ENCODE measurements at places on chromosomes 12 and 14.

GRCh38 chr12:25796523-25797000 lies 161.9 kb upstream of the RASSF8 start:
- DNase-seq: no peak

GRCh38 chr14:56524971-56525677 lies 54.5 kb upstream of the TMEM260 start:
- DNase-seq: no peak

DNA sequence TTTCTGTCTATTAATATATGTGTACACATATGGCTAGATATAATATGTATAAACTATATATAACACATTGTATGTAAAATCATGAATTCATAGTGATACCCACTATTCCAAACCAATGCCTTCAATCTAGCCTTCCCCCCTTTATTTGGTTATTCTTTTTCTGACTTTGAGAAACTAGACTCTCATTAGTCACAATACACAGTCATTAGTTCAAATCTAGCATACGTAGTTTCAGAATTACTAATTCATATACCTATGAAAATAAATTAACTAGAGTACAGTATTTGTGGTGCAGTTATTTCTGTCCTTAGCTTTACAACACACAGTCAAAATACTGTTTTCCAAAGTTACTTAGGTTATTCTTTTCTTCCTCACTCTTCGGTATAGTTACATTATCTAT lies 268.2 kb downstream of the DPF3 start:
- DNase-seq: no peak

DNA sequence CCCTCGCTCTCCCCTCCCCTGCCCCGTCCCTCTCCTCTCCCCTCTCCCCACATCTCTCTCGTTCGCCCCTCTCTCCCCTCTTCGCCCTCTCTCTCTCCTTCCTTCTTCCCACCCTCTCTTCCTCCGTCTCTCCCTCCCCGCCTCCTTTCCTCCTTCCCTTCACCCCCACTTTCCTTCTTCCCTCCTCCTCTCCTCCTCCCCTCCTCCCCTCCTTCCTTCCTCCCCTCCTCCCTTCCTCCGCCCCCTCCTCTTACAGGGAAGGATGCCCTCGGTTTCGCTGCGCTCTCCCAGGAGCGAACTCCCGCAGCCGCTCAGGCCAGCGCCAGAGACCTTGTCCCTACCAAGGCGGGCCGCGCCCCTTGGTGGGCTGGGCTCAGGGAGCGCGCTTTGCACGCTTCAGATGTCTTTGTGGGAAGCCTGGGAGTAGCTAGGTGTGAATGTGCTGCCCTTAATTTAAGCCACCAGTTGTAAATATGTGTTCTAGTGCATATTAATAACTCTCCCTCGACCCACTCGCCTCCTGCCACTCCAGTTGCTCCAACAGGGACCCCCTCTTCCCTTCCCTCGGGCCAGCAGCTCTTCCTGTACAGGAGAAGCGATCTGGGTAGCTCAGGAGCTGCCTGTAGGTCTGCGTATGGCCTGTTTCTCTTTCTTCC lies 13.3 kb upstream of the MAP3K9 start:
- no peak for DNase-seq

DNA sequence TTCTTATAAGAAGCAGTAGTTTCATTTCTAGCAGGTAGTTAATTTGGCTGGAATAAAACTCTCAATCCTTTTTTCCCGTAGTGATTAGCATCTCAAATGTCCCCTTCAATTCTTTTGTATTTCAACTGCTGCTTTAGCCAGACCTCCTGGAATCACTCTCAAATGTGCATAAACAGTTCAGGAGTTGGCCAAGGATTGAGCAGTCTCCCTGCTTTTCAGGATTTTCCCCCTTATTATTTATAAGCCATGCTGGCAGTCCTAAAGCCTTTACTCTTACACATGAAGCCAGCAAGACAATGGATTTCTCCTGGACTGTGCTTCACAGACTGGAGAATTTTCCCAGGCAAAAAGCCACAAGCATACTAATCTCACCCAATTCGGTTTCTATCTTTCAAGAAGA lies 950.1 kb downstream of the VRK1 start:
- DNase-seq: no peak

DNA sequence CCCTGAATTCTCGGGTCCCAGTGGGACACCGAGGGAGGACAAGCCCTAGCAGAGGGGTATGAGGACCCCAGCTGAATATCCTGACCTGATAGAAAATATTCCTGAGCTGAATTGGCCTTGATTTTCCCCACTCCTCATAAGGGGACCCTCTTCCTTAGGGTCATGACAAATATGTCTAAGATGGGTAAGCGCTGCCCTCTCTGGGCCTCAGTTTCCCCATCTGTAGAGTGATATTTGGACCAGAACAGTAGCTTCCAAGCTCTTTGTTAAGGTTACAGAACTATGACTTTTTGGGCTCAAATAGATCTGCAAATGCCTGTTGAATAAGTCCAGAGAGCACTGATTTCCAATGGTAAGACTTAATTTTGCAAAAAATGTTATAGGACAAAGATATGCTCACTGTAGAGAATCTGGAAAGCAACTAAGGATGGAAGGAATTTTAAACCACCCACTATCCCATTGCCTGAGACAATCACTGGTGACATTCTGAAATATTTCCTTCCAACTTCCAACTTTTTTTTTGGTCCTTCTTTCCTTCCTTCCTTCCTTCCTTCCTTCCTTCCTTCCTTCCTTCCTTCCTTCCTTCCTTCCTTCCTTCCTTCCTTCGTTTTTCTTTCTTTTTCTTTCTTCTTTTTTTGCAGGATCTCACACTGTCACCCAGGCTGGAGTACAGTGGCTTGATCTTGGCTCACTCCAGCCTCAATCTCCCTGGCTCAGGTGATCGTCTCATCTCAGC lies 32.0 kb downstream of the MYL2 start:
- no peak for DNase-seq

DNA sequence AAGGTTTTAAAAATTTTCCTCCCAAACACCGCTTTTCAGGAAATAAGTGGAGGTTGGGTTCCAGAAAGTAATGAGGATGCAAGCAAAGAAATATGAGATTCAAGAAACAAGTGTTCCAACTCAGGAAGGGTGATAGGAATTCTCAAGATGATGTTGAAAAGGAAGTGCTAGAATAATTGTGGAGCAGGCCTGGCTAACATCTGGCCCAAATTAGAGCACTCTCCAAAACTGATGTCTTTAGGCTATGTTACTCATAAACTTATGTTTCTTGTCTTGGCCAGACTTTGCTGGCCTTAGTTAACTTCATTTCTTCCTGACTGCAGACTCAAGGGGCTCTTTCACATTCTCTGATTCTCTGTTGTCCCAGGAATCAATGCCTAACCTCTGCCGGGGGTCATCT lies 116.3 kb downstream of the TMTC3 start:
- no peak for DNase-seq

- no peak for DNase-seq
Observed at GRCh38 chr12:83113945-83114344, 427.2 kb downstream of the TMTC2 start.

GRCh38 chr14:77561881-77562280 lies 54.6 kb downstream of the SPTLC2 start:
- no peak for DNase-seq

DNA sequence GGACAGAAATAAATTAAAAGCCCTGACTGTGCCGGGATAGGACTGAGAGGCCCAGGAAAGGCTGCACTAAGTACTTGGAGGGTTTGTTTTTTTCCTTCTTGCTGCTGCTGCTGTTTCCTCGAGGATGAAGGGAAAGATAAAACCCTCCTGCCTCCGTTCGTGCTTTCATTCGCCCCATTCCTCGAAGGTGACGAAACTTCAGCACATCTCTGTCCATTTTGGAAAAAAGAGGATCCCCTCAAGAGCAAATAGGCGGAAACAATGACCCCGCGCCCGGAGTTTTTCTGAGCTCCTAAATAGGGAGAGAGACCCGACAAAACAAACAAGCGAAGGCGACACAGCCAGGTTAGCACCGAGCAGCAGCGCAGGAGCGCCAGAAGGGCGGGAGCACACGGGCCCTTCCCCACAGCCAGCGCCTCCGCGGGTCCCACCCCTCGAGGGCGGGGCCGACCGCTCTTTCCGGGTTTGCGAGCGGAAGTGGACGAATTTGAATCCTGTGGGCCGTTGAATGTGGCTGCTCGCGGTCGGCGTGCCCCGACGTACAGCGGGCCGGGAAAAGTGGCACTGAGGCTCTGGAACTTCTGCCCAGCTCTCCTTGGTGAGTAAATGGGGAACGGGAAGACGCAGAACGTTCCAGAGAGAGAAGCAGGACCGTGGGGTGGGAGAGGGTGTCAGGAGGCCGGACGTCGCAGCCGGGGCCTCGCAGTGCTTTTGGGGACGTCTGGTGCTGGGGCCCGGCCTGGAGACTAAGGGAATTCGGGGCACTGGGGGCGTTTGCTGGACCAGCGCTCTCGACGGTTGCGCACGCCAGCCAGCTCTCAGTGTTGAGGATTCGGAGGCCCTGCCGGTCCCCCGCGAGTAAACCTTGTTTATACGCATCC lies at the start of gene G2E3:
Gene G2E3, plus strand, starts transcription at position 484 of the 881 bp plus-strand sequence. CDS start 21,922 bp downstream, outside the sequence.
- DNase-seq: peak; percentile 90

DNA sequence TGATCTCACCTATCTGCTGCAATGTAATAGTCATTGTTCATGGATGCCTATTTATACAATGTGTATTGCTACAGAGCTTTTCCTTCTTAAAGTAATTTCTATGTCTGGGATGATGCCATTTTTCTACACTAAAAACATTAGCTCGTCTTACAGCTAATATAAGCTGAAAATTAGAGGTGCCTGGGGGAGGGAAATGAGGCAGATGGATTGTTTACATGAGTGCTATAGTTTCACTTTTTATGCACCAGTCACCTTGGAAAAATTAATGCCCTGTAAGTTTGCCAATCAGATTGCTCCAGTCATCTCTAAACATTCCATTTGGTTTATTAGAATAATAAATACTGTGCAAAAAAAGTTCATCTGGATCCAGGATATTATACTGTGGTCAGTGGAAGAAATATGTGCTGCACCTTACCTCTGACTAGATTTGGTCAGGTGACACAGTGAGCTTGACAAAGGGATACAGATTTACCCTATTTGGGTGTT lies 436.2 kb downstream of the RAD51B start:
- no peak for DNase-seq

GRCh38 chr12:89260841-89261637 lies 91.3 kb downstream of the DUSP6 start:
- DNase-seq: no peak

- no peak for DNase-seq
Observed at GRCh38 chr14:68191567-68192321, 372.2 kb downstream of the RAD51B start.

- no peak for DNase-seq
Observed at GRCh38 chr12:95505039-95505438, 31.1 kb downstream of the METAP2 start.

- DNase-seq: no peak
Observed at GRCh38 chr12:10636611-10637010, 23.2 kb upstream of the MAGOHB start.

- DNase-seq: no peak
Observed at GRCh38 chr14:89675590-89675989, 258.6 kb upstream of the FOXN3 start.

DNA sequence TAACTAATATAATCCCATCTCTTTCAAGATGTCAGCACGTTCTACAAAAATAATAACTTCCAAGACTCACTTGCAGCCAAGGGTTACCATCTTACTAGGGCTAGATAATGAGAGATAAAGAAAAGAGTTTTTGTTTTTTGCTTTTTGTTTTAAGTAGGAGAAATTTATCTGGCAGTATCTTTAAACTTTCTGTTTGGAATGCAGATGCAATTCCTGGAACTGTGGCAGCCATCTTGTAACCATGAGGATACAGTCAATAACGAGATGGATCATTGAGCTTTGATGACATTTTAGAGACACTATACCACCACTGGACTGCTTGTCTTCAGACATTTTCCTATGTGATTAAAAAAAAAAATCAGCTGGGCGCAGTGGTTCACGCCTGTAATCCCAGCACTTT lies 171.2 kb upstream of the ARID2 start:
- DNase-seq: no peak

GRCh38 chr12:52942066-52942900 lies 6.6 kb upstream of the KRT18 start:
- no peak for DNase-seq

GRCh38 chr12:77696183-77696582 lies 134.5 kb upstream of the NAV3 start:
- DNase-seq: no peak

DNA sequence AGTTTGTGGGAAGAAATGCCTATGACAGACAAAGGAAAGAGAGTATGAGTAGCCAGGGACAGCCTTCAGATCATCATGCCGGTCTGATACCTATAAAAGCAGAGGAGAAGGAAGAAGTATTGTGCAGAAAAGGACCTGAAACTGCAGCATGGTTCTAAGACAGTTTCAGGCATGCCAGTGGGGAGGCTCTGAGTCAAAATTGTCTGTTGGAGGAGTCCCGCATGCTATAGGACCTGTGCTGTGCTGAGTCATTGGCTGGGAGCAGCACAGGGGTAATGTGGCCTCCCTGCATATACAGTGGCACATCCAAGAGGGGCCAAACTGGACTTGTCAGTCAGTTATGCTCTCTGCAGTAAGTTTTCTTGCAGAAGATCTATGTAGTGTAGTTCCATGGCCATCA lies 40.7 kb downstream of the NEUROD4 start:
- no peak for DNase-seq

DNA sequence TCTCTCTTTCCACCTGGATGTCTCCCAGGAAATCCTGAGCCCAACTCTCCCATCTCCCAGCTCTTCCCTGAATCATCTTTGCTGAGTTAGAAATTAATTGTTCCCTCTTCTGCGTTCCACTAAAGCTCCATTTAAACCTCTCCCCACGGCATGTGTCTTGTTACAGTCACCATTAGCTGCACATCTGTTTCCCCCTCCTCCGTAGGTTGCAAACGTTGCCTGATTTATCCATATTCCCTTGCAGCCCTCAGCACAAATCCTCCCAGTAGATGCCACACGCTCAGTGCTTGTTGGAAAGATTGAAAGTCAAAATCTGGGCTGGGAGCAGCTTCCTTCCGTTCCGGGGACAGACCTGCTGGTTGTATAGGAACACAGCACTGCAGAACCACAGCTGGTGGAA lies 90.4 kb downstream of the SLC24A4 start:
- DNase-seq: no peak

- DNase-seq: no peak
Observed at GRCh38 chr12:106140223-106140986, 1.7 kb upstream of the NUAK1 start.

- no peak for DNase-seq
Observed at GRCh38 chr14:99137913-99138571, 134.0 kb downstream of the BCL11B start.

GRCh38 chr12:122491991-122492390 lies 8.7 kb downstream of the ZCCHC8 start:
- DNase-seq: no peak

GRCh38 chr12:93167331-93167730 lies 210.4 kb upstream of the NUDT4 start:
- DNase-seq: no peak

DNA sequence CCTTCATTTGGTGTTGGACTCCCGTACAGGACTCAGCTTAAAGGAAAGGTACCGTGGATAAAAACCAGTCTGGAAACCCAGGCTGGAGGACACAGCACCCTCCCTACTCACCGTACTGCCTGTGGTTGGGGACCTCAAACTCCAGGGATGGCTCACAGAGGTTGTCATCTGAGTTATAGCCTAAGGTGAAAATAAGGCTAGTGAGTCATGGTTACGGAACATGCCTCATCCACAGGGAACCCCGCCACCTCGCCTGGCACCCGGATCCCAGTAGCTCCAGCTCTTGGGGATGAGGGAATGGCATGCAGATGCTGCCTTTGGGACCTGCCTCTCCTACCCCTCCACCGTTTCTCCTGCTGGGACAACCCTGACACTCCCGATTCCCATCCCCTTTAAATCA lies 36.8 kb upstream of the GPR68 start:
- DNase-seq: no peak

- DNase-seq: no peak
Observed at GRCh38 chr12:52337054-52337453, 15.9 kb upstream of the KRT83 start.

Measured in dermis blood vessel endothelial cell (primary cell).